ENCODE measurements at places on chromosomes 12 and 14.

- DNase-seq: no peak
Measured at GRCh38 chr12:4859478-4860210, 50.1 kb upstream of the KCNA1 start.

GRCh38 chr12:123104809-123105208, 46.1 kb downstream of the PITPNM2 start:
- no peak for DNase-seq

DNA sequence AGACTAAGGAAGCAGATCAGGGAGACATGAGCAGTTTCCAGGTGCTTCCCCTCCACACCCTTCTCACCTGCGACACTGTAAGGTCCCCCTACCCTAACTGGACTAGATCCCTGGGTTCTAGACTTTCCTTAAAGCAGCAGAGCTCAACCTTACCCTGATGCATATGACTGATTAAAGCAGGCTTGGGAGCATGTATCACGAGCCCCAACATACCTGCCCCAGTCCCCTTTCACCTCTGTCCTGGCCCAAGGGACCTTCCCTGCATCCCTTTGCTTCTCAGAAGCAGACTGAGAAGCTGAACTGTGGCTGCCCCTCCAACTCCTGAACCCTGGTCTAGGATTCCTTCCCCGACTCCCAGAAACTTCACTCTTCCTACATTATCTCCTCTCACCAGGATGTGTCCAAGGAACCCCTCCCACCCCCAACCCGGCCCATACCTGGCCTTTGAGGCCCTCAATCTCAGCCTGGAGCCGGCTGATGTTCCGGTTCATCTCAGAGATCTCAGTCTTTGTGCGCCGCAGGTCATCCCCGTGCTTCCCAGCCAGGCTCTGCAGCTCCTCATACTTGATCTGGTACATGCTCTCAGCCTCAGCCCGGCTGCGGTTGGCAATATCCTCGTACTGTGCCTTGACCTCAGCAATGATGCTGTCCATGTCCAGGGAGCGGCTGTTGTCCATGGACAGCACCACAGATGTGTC, 5.4 kb downstream of the KRT8 start:
- no peak for DNase-seq

DNA sequence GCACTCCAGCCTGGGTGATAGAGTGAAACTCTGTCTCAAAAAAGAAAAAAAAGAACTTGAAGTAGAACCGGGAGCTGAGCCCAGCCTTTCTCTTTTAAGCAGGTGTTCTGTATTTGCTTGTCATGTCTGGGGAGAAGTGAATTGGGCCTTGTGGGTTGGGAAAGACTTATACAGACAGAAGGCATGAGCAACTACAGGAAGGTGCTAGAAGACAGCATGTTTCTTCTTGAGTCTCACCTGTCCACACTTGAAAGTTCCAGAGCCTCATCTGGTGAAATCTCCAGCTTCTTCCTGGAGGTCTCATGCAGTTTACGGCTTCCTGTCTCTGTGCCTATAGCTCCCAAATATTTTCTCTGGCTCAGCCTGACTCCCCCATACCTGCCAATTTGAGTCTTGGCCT, 2.5 kb downstream of the PGAM5 start:
- no peak for DNase-seq

DNA sequence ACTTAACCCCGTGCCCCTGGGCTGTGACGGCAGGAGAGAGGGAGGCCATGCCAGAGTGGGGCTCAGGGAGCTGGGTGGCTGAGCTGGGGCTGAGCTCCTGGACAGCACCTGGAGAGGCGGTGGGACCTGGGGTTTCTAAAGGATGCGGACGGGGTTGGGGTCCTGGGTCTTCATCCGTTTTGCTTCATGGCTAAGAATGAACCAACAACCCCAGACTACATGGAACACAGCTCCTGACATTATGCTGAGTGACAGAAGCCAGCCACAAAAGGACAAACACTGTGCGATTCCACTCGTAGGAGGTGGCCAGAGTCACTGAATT, 60.6 kb downstream of the NCOR2 start:
- no peak for DNase-seq

DNA sequence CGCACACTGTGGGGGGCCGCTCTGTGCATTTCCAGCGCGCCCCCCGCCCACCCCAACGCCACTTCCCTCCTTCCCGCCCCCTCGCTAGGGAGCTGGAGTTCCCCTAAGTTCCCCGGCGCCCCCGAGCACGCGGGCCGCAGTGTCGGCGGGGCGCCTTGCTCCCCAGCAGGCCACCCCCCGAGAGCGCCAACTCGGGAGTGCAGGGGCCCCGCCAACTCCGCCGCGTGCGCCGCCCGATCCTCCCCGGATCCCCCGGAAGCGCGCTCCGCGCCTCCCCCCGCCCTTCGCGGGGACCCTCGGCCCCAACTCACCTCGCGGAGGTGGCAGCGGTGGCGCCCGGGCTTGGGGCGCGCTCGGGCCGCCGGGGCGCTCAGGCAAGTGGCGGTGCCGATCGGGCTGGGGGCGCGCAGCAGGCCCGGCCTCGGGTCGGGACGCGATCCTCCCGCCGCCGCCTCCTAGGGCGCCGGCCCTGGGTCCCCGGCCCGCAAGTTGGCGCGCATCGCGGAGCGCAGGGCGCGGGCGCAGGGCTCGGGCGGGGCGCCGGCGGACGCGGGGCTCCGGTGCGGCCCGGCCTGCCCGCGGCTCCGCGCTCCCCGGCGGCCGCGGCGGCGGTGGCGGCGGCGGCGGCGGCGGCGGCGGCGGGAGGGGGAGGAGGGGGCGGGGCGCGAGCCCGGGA, at the start of gene NCOR2:
Gene NCOR2, minus strand, starts transcription at position 616 of the 676 bp plus-strand sequence. CDS start 72,361 bp downstream, outside the sequence.
- no peak for DNase-seq

DNA sequence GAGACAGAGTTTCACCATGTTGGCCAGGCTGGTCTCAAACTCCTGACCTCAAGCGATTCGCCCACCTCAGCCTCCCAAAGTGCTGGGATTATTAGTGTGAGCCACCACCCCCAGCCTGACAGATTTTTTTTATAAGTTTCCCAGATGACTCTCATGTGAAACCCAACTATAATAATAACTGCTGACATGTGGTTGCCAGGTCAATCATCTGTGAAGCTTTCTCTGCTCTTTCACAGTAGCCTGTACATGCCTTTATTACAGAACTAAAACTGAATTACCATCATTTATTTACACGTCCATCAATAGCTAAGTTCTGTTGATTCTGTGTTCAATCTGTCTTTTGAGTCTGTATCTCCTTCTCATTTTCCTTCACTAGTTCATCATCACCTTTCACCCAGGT, 218.5 kb downstream of the RPS29 start:
- DNase-seq: no peak

DNA sequence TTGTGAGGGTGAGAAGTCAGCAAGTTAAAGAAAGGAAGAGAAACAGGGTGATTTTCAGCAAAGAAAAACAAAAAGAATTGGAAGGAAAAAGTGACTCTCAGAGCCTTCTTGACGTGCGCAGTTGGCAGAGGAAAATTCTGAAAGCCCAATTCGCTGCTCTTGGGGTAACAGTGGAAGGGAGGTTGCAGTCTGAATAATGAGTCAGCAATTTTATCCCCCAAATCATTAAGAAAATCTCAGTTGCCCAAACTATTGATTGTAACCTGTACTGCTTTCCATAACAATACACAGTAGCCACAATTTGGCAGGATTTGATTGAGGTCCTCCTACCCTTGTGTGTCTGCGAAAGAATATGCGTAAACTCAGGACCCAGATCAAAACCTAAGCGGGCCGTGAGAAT, 309.1 kb downstream of the EMP1 start:
- no peak for DNase-seq

DNA sequence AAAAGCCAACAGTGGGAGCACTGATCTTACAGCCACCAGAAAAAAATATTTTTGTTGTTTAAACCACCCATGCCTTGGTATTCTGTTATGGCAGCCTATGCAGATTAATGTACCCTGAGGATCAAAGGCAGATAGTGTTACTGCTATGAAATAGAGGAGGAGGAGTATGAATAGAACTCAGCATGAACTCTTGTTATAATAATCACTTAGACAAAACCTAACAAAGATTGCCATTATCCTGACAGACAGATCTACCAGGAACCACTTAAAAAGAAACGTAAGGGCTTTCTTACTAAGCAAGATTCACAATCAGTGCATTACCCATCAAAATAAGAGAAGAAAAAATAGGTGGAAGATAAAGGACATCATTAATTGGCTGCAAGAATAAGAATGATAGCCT, 558.3 kb downstream of the GALC start:
- no peak for DNase-seq

Data from right cardiac atrium (tissue), 5 donors.